Activated T-cell treated with anti-CD3 and anti-CD28 coated beads for 4 hours (primary cell): ENCODE measurements at places on chromosomes 2 and 18.

DNA sequence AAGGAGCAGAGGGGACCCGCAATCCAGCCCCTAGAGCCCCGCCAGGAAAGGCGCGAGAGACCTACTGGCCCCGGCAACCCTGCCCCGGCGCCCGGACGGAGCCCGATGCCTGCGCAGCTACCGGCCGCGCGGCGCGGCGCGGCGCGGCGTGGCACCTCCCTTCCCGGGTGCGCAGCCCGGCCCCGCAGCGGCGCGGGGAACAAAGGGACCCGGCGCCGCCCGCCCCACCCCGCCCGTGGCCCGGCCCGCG is 307 bp downstream of the CDH2 start:
- no peak for DNase-seq

- DNase-seq = no peak
These were observed 211.1 kb upstream of the FAM98A start for GRCh38 chr2:33810046-33810835.

DNA sequence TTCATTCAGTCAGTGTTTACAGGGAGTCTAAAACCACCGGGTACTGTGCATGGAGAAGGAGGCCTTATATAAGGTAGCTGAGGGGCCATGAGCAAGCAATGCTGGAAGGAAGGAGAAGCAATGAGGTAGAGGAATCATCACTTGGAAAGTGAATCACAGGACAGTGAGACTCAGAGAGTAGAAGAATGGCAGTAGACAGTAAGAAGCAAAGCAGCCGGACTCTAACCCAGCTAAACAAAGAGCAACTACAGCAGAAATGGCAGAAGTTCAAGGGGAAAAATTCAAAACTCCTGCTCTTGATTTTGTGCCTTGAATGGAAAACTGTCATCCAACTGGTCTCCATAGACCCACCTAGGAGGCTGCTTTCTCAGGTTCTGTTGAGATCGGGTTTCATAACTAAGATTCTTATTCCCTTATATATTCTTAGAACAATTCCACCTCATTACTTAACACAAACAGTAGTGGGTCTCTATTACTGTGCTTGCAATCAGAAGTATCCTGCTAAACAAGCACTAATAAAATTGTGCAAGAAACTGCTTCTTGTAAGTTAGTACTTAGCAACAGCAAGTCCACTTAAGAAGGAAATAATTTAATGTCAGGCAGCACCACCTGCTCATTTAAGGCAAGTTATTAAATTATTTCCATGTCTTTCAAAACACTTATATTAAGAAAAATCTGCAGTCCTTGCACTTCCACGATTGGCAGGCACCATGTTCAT is 68.0 kb downstream of the RBMS1 start:
- DNase-seq = no peak

GRCh38 chr2:118190474-118190873 is 102.2 kb downstream of the INSIG2 start:
- no peak for DNase-seq

DNA sequence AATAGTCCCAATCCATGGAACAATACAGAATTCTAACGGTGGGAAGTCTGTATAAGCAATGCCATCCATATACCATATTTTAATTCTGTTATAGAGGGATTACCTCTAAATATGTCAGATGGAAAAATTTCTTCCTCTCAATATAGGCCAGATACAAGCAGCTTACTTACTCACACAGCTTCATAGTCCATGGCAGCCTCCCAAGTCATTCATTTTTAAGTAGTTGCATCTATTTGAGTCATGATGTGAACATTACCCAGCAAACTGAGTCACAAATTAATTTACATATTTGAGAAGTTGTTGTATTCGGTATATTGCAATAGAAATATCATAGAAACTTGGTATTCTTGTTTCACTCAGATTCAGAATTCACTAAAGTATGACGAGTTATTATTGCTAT is 20.3 kb downstream of the TBR1 start:
- no peak for DNase-seq

DNA sequence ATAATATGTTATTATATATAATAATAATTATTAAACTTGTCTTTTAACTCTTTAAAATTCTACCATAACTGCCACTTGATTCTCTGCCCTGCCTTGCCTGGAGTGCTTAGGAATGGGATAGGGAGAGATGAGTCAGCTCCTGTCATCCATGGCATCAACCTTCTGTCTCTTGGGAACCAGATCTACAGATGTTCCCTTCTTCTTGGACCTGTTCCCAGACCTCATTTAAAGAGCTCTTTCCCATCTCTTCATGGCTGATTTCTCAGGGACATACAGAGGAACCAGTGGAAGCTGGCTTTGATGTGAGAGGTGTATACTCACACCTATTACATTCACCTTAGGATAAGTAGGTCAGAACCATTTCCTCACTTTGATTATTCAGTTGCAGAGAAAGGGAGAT is 155.3 kb upstream of the MYO3B start:
- DNase-seq = no peak

DNA sequence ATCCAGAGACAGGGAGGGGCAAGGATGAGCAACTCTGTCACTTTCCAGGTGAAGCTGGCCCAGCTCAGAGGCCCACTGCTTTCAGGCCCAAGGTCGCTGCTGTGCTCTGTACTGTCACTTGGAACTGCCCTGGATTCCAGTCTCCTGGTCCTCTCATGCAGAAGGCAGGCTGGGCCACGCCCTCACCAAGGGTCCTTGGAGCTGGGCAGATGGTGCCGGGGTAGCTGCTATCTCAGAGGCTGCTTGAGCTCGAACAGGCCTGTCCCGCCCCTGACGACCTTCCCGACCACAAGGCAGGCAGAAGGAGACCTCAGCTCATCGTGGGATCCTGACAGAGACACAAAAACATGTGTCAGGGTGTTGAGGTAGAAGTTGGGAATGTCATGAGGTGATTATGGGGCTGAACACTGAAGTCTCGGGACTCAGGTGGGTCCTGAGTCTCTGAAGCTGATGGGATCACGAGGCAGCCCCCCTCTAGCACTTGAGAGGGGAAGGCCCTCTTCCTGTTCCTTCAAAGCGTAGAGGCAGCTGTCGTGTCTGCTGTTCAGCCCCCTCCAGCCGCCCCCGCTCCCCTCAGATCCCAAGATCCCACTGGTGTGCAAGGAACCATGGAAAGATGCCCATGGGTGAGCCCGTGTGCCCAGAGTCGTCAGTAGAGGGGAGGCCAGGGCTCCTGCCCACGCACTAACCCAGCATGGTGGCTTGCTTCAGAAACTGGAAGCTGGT is 78.3 kb downstream of the POLR1A start:
- DNase-seq = no peak

GRCh38 chr2:178756843-178757242 is 50.4 kb downstream of the TTN start:
- no peak for DNase-seq

DNA sequence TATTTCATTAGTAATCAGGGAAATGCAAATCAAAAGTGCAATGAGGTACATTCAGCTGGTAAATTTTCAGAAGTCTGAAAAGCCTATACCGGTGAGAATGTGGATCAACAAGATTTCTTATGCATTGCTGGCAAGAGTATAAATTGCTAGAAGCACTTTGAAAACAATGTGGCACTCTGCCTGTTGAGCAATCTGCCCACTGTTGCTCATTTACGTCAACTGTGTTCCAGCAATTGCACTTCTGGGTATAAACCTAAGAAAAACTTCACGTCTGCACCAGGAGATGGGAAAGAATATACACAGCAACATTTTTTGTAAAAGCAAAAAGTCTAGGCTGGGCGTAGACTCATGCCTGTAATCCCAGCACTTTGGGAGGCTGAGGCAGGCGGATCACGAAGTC is 40.8 kb downstream of the MTERF4 start:
- DNase-seq = no peak

DNA sequence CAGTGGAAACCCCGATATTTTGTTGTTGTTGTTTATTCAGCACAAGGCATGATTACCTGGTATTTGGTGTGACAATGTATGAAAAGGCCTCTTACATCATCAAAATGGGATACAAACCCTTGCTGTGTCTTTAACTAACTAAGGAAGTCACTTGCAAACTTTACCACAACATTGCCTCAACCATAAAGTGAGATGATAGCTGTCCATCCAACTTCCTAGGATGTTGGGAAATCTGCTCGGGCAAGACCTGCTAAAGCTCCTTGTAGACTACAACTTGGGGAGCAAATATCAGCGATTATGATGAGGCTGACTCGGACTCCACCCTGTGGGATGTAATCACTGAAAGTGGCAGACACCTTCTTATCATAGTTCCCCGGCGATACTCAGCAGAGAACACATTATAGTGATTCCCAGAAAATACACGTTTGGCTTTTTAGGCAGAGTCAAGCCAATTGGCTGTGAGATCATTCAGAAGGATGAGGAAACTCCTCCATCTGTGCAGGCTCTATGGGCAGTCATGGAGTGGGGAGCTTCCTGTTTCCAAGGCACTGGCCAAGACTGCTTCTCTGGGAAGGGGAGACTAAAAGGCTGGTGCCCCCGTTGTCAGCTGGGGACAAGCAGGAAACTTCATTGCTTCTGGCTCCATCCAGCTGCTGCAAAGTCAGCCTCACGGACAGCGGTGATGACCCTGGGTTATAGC is 289.0 kb downstream of the RNF144A start:
- no peak for DNase-seq

DNA sequence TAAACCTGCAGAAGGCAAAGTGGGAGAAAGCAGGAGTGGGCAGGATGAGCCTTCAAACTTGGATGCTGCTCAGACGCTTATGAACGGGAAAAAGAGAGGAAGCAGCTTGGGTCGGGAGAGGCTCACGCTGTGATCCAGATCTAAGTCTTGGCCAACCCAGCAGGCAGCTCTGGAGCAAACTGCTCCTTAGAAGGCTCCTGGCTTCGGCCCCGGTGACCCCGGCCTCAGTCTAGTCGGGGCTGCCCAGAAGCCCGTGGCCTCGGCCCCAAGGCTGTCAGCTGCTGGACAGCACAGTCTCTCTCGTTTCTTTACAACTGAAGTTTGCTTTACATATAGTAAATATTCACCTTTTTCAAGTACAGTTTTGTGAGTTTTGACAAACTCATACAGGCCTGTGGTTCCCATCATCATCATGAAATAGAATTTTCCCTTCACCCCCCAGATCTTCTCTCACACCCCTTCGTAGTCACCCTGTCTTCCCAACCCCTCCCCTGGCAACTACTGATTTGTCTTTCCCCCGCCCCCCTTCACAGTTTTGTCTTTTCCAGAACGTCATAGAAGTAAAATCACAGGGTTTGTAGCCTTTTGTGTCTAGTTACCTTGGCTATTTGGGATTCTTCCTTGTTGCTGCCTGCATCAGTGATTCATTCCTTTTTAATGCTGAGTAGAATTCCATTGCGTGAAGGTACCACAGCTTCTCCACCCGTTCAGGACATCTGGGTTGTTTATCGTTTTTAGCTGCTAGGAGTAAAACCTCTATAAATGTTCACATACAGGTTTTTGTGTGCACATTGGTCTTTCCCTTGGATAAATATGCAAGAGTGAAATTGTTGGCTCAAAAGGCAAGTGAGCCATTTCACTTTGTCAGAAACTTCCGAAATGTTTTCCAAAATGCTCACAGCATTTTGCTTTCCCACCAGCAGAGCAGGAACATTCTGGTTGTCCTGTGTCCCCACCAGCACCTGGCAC is 35.1 kb downstream of the MYO7B start:
- no peak for DNase-seq

- no peak for DNase-seq
These were observed 105.7 kb downstream of the PDE1A start for GRCh38 chr2:182321096-182321495.

DNA sequence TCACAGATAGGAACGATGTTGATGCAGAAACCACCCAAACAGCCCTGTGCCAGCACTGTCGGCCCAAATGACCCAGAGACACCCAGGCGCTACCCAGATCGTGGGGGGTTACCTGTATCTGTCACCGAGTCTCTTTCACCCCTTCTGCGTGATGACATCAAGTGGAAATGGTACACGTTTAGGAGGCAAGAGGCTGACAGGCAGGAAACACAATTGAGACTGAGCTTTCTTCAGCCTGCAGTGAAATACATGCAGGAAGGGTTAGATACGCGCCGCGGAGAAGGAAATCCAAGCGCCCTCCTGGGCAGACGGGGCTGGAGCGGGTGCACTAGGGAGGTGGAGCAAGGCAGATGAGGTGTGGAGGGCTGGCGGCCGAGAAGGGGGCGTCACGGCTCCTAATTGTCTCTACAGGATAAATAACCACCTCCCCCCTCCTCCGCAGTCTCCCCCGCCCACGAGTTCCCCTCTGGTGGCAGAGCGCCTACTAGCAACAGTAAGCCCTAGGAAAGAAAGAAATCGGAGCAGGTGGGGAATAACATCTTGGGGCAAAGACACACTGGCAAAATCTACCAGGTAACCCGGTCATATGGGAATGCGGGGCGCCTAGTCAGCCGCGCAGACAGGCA is at the start of gene RNF152:
Gene RNF152 (minus strand): TSS at position 325 of the 626 bp plus-strand sequence. CDS start 76,544 bp downstream, outside the sequence.
- peak; percentile 43 for DNase-seq
